ENCODE measurements at places on chromosomes 11 and 22.

DNA sequence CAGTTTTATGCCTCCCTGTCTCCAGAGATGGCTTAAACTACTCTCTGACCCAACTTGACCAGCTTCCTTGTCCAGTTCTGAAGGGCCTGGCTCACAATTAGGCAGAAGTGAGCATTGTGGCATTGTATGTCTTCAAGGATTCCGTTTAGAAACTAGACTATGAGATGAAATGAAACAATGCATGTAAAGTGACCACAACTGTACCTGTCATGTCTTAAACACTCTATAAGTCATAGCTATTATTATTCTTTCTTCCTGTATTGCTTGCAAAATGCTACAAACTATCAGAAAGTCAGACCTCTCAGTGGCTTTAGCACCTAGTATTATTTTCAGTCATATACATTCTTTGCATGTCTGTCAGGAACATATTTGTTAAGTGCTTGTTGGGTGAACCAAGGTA, 127.9 kb upstream of the MTMR2 start:
- DNase-seq = no peak

- DNase-seq = no peak
Measured at GRCh38 chr11:95487391-95487790, 256.4 kb upstream of the SESN3 start.

- DNase-seq = no peak
Measured at GRCh38 chr11:66570079-66570849, 1.9 kb upstream of the CTSF start.

- no peak for DNase-seq
Measured at GRCh38 chr11:58531865-58532341, 24.0 kb upstream of the OR5B21 start.

- no peak for DNase-seq
Measured at GRCh38 chr22:23325183-23325582, 144.9 kb downstream of the BCR start.
